ENCODE measurements at places on chromosomes 1 and 21. TPM values are rescaled to one million over a fixed set of nuclear protein-coding genes. Genes with fewer than 3 reads are reported as not detected.

The RGS4 gene
- polyA plus RNA-seq = 11.0 TPM

The IVL gene
- 0.23 TPM for polyA plus RNA-seq

The ANXA9 gene
- 17.1 TPM for polyA plus RNA-seq

The EXTL1 gene
- polyA plus RNA-seq = 1.8 TPM

The FGR gene
- 1.2 TPM for polyA plus RNA-seq

Data from left kidney (tissue), 8 donors.